EL (cell line): ENCODE measurements at places on chromosomes 7 and 10.
A peak's percentile ranks its signal among the peaks of the same experiment; 100 is the strongest.

- no peak for DNase-seq
Observed at GRCh38 chr10:62648921-62649320, 155.6 kb upstream of the ADO start.

GRCh38 chr7:13165854-13166253, 478.4 kb downstream of the ARL4A start:
- no peak for DNase-seq

DNA sequence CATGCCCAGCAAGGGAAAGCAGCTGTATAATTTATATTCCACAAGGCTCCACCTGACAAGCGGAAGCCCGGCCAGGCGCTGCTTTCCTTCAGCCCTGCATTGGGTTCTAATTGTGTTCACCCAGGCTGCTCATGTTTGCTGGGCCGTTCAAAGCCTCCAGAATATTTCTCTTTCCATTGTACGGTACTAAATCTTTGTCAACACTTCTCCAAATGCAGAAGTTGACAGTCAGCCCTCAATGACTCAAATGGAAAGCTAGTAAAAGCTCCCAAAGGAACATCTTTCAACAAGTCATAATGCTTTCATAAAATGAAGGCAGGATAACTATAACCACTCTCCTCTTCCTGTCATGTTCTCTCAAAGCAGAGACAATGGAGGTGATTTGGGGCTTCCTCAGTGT, 17.8 kb upstream of the CPXM2 start:
- no peak for DNase-seq

DNA sequence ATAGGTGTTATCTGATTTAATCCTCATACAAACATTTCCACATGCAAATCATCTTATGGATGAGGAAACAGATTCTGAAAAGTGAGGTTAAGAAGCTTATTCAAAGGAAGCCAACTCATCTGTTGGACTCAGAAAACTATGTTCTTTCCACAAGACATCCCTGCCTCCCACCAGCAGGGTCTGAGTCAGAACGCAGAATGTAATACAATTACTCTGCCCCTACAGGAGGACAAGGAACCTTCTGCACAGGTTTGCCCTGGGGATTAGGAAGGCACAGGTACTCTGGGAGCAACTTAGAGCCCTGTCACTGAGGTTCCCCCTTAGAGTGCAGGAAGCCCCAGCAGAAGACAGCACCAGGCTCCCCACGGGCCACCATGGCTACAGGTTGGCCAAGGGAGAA, 255.7 kb downstream of the TNS3 start:
- DNase-seq, result peak; percentile 56

GRCh38 chr7:44445986-44446671, 44.3 kb downstream of the NUDCD3 start:
- no peak for DNase-seq

GRCh38 chr10:75035975-75036708, 75.3 kb upstream of the SAMD8 start:
- DNase-seq, result peak; percentile 41

DNA sequence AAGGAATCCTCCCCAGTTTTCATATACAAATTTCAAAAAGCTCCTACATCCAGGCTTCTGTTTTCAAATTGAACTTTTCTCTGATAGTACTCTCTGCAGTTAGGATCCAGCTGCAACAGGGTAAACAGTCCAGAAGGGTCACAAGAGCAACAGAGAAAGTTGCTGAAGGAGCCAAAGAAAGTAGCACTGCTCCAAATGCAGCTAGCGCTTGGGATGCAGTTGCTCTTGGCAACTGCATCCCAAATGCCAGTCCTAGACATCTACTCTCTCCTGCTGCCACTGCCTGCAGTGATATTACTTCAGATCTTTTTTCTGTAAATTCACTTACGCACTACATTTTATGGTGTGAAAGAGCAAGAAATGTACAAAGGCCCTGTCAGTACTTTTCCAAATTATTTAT, 14.6 kb downstream of the GPR37 start:
- DNase-seq, result no peak

DNA sequence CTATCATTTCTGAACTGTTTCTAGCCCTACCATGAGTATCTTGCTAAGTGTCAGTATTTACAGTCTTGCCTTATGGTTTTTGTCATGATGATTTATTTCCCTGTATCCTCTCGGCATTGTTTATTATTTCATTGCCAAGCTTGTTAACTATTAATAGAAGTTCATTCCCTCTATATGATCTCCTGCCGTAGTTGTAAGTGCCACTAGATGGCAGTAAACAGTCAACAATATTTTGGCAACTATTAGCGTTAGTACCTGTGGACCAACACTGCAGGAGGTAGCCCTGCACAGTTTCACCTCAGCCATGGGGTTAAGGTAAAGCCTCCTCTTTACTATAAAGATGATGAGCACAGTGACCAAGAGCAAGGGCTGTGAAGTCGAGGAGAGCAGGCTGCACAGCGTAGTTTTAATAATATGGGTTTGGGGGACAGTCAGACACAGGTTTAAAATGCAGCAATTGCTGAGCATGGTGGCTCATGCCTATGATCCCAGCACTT, 26.1 kb upstream of the CCNJ start:
- DNase-seq, result peak; percentile 50

DNA sequence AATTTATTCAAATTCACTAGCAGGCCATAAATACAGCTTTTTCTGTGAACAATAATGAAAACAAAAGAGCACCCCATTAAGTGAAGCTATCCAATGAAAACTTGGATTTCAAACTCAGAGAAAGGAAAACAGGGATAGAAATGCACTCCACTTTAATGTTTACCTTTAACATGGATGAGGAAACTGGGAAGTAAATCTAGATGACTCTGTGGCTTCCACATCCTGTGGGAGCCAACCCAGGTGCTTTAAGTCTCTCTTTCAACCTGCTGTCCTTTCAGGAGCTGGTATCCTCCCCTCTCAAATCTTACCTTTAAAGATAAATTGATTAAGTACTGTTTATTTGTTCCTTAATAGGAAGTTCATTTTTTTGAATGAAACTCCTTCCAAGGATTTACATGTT, 21.5 kb upstream of the SGMS1 start:
- no peak for DNase-seq

DNA sequence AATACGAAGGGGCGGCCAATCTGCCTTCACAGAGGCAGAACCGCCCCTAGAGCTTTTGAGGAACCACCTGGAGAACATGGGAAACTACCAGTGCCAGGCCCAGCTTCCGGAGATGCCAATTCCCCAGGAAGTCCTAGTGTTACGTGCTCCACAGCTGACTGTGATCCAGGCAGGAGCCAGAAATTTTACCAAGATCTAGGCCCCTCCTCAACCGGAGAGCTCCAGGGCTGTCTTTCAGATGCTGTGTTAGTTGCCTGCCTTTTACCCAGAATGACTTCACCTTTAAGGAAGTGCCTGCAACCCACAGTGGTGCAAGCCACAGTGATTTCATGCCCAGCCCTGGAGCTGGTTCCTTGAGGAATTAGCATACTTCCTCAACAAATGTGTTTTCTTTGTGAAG, 62.9 kb downstream of the ELMO1 start:
- DNase-seq, result no peak

- DNase-seq, result peak; percentile 18
Observed at GRCh38 chr7:70695795-70696083, 436.2 kb upstream of the GALNT17 start.

DNA sequence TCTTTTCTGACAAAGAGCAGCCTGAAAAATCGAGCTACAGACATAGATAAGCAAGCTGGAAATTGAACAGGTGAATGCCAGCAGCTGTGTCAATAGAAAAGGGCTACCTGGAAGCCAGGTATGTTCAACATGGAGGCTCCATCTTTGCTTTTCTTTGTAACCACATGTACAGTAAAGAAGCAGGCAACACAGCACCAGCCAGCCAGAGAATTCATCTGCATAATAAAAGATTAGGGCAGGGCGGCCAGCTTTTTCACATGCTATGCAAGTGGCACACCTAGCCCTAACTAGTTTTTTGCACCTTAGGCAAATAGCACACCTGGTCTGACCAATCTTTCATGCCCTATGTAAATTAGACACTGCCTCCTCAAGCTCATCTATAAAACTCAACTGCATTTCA, 25.7 kb downstream of the COG5 start:
- no peak for DNase-seq

DNA sequence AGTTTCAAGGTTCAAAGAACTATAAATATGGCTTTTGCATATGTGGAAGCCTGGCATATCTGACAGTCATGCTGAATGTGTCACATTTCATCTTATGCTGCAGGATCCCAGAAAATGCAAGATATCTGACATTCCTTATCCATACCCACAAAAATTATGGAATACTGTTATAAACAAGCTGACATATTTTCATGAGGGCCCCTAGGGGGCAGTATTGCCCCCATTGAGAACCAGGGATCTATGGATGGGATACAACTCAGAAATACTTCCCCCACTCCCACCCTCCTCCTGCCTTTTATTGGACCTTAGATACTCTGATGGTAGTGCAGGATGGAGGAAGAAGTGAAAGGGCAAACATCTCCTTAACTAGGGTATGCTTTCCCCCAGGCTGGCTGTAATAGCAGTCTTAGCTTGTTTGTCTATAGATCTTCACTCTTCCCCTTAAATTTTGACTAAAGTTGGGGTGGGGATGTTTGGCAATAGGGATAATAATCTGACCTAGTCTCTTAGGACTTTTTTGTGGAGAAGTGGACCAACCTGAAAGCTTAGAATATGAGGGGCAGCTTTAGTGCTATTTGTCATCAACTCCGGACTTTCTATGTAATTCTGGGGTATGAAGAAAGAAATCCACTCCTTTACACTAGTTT, 3.5 kb upstream of the GNGT1 start:
- DNase-seq, result peak; percentile 69

DNA sequence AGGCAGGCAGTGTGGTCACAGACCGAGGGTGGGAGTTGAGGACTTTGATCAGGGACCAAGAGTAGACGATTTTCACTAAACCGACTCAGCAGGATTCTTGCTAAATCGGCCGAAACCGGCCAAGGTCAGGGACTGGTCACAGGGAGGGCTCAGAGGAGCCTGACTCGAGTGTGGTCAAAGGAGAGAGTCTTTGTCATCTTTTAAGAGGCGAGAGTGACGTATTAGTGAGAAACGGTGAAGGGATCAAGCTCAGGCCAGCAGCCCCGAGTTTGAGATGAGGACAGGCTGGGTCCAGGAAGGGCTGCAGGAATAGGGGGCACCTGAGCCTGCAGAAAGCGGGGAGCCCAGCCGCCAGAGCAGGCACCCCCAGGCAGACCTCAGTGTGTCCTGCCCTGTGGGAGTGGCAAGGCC, 41.6 kb upstream of the FAM20C start:
- no peak for DNase-seq

DNA sequence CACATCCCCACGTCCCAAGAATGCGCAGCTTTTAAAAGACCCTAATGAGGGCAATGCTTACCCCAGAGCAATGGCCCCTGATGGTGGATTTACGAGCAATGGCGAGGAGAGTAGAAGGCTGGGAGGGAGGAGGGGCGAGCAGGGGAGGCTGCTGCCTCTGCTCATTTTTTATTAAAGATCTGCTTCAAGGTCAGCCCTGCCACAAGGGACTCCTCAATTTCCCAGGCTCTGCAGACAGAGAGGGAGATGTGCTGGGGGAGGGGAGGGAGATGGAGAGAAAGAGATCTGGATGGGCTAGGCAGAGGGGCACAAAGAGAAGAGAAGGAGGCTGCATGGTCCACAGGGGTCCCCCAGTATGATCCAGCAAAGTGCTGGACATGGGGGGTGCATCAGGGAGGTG, 7.8 kb upstream of the SRRM3 start:
- DNase-seq, result no peak

- no peak for DNase-seq
Observed at GRCh38 chr10:45509491-45509890, 135.5 kb downstream of the ALOX5 start.

DNA sequence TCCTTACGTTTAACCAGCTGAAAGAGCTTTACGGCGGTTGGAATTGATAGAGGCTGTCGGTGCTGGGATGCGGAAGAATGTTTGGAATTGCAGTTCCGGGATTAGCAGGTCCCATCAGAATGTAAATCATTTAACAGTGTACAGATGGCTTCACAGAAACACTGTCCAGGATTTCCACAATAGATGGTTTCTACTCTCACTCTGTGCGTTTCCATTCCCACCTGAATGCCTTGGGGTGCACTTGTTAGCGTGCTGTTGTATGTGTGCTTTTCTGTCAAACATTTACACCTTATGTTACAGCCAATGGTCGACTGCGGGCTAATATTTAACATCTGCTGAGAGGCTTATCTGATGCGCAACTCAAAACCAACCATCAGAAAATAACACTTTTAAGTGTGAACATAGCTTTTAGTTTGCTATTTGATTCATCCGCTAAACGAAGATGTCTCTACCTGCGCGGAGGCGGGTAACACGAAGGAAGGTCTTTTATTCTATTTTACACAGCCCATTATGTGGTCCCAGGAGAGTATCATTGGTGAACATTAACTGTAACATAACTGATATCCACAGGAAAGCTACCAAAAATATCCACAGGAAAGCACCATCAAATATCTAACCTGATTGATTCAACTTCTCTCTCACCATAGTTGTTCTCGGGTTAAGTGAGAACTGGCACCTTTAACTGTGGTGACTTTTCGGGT, 179.0 kb downstream of the PRPF18 start:
- no peak for DNase-seq

GRCh38 chr10:72238392-72239175, 22.5 kb upstream of the ASCC1 start:
- no peak for DNase-seq

DNA sequence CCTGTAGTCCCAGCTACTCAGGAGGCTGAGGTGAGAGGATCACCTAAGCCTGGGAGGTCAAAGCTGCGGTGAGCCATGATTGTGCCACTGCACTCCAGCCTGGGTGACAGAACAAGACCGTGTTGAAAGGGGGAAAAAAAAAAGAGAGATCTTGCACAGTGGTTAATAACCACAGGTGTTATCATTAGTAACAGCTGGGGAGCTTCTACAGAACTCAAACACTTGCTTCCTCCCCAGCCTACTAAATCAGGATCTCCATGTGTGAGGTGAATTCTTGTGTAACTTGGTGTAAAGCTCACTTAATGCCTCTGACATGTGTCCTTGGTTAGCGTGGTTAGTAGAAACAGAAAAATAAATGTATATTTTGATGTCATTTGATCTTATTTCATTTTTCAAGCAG, 43.9 kb upstream of the BMS1 start:
- DNase-seq, result no peak

- DNase-seq, result no peak
Observed at GRCh38 chr10:100232101-100232500, 2.7 kb upstream of the CHUK start.

DNA sequence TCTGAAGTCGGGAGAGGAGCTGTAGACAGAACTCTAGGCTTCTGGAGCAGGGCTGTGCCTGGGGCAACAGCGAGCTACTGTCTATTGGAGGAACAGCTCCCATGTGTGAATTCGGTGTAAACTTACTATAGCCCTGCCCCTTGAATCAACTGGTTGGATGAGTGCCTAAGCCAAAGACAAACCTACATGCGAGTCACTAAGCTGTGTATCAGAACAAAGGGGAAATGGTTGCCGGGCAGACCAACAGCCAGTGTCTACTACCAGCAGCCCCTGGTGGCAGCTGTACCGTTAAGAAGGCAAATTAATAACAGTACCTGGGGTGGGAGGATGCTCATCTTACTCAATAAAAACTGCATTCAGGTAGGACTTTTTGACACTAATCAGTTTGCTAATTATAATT, 343.6 kb downstream of the ACTR3B start:
- no peak for DNase-seq
